Coronary artery (tissue), 2 donors: ENCODE measurements at places on chromosomes 1 and 21.

DNA sequence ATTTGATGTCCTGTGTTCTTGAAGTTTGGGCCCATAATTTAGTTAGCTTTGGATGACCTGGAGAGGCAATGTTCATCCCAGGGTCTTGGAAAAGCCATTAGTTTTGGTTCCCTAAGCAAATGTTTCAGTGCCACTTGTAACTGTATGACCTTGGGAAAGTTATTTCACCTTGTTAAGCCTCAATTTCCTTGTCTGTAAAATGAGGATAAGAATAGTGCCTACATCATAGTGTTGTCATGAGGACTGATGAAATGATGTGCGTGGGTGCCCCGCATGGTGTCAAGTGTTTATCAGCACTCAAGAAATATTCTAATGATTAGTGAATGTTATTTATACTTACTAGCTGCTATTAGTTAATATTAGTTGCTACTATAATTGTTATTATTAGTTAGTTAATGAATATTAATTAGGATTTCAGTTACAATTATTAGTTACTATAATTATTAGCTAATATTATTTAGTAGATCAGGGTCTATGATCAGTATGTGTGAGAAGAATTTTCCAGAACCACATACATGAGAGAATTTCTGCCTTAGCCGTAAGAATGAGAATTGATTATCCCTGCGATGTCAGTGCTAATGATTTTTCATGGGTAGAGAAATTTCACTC lies 1.9 kb downstream of the SH3BGR start:
- no peak for DNase-seq

DNA sequence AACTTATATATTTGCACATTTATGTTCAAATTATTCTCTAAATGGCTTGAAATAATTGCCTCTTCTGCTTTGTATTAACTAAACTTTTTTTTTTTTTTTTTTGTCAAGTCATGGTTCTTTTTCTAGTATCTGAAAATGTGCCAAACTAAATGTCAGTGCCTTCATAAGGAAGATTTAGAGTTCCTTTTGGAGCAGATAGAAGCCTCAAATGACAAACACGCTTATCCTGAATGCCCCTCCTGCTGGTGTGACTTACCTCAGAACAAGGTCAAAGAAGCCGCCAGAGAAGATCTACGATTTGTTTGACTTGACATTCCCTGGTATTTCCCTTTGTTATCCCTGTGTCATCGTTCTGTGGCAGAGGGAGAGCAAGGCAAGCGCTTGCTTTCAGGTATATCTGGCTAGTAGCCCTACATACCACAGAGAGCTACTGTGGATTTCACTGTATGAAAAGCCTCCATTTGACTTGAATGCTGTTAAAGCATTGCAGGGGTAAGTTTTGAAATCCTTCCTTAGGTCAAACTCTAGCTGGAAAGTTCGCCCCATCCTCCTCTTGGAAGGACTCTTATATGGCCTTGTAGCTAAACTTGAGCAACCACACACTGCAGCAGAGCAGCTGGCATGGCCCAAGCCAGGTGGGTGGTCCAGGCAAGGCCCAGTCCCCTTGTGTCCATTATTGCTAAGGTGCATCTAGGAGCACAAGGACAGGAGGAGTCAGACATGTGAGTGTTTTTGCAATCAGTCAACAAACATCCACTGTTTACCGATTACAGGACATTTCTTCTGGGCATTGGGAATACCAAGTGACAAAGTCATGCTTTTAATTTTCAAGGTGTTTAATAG lies 285.4 kb upstream of the USP25 start:
- no peak for DNase-seq

DNA sequence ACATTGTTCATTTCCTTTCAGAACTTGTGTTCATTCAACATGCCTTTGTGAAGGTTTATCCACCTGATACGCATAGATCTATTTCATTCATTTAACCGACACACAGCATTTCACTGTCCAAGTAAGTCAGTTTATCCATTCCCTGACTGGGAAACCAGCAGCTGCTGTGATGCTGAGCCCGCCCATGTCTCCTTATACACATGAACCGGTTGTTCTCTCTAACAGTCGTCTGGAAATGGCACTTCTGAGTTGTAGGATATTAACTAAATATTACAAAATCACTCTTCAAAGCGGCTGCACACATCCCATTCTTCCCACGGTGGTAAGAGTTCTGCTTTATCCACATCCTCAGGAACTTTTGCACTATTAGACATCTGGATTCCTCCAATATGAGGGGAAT lies 71.1 kb downstream of the NPHP4 start:
- DNase-seq = peak; percentile 5

- DNase-seq = no peak
Observed at GRCh38 chr1:172929006-172929405, 121.7 kb downstream of the TNFSF18 start.

DNA sequence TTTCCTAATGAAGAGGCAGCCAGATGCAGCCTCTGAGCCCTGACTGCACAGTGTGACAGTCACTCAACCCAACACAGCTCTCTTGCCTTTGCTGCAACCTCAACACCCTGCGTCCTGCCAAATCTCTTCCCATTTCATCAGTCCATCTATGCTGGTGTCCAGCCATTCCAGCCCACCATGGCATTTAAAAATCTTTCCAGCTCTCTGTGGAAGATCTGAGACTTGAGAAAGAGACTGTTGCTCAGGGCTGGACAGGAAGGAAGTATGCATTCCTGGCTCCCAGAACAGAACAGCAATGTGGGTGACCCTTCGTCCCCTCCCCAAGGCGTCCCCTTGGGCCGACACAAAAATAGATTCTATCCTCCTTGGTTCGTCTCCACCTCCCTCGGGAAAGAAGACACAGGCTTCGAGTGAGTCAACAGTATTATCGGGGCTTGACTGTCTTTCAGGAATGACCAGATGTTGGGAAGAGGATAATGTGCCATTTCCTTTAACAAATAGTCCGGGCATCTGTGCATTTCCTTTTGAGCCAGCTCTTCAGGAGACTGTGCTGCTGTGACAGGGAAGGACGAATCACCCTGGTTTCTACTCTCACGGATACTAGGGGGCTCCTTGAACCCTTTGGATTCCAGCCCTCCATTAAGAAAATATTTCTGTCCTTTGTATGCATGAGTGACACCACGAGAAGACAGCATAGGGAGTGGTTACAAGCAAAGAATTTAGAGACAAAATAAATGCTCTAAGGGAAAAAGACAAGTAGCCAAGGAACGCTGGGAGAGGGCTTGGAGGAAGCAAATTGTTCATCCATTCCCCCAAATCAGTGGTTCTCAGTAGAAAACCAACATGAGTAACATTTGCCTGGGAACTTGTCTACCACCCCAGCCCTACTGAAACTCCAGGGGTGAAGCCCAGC lies 111.4 kb upstream of the CDC42BPA start:
- no peak for DNase-seq

DNA sequence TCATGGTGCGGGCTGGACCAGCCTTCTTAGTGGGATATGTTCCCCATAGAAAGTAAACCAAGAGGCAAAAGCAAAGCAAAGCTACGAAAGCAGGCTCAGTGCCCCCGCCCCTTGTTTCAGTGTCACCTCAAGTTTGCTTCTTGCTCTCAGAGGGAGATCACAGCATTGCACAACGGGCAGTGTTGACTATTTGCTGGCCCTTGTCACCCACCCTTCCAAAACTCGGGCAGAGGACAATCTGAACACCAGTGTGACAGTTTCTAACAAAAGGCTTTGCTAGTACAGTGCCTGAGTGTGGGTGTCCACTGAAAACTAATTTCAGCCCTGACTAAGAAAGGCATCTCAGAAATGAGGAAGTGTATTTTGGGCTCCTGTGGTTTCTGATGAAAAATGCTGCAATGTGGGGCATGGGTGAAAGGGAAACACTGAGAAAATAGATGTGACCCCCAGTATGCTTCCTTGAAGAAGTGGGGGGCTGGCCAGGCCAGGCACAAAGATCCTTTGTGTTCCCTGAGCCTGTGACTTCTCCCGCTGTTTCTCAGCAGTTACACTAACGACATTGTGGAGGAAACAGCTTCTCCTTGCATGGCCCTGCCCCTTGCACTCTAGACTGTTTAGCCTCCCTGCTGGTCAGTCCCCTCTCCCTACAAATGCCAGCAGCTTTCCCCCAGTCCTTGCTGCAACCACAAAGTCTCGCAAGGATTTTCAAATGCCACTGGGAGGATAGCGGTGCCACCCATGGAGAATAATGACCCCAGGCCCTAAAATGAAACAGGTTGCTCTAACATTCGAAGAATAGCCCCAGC lies 33.3 kb upstream of the KCNE1 start:
- no peak for DNase-seq
